ENCODE measurements at places on chromosomes 7 and 10.

GRCh38 chr7:138092486-138093028 is 16.3 kb downstream of the AKR1D1 start:
- no peak for DNase-seq

DNA sequence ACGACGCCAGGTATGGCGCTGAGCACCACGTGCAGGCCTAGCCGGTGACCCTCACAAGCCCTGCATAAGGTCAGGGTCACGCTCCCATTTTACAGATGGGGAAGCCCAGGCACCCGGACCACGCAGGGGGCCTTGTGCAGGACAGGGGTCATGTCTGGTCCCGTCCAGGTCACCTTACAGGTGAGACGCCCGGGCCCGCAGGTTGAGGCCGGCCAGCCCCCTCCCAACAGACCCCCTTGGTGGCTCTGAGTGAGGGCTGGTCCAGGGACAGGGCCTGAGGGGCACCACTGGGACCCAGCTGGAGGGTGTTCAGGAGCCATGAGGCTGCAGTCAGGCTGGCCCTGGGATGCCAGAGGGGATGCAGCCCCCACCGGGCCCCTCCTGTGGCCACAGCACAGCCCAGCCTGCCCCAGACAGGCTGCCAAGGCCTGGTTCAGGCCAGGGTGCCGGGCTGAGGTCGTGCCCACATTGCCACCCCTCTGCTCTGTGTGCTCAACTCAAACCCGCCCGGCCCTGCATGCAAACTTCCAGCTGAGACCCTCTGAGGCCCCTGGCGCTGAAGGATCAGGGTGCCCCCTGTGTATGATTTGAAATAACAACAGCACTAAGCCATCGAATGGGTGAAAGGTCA is 69.0 kb downstream of the PWWP2B start:
- no peak for DNase-seq

GRCh38 chr10:85557077-85557476 is 809.5 kb downstream of the GRID1 start:
- peak; percentile 9 for DNase-seq

DNA sequence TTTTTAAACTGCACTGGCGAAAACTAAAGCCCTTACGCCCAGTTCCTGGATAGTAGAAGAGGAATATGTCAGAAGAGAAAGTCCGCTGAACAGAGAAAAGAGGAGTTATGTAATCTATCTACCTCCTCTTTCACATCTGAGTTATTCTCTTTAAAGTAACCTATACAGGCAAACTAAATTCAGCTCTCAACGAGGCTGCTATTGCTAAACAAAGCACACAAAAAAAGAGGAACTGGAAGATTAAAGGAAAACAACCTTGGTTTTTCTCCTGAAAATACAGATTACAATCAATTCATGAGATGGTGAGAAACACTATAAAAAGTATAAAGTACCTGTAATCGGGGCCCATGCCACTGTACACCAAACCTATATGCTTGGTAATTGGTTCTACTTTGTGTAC is 5.8 kb downstream of the PSMA2 start:
- DNase-seq, result no peak

DNA sequence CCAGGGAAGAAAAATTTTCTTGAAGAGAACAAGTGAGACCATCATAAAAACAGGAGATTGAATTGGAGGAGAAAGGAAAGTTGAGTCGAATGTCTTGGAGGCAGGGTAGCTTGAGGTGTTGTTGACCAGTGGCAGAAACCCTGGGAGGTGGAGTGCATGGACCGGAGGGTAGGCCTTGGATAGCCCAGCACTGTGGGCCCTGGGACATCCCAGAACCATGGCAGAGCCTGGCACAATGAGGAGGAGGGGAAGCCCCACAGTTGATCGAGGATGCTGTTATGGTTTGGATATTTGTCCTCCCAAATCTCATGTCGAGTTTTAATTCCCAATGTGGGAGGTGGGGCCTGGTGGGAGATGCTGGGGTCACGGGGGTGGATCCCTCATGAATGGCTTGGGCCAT is 157.1 kb downstream of the ITGA8 start:
- DNase-seq, result no peak
